OCI-LY7 (cell line): ENCODE measurements at places on chromosomes 5 and 9. TPM values are rescaled to one million over a fixed set of nuclear protein-coding genes. Genes with fewer than 3 reads are reported as not detected.

- DNase-seq = no peak
Measured at GRCh38 chr5:35218981-35219380, 11.3 kb downstream of the PRLR start.

- DNase-seq = peak; percentile 85
Measured at GRCh38 chr5:58491216-58491892, at the start of gene GAPT. Gene GAPT, plus strand, starts transcription at chr5:58491435. Its CDS starts 3,102 bp downstream, at chr5:58494537.

- DNase-seq = no peak
Measured at GRCh38 chr5:38529955-38530646, 26.3 kb downstream of the LIFR start.

DNA sequence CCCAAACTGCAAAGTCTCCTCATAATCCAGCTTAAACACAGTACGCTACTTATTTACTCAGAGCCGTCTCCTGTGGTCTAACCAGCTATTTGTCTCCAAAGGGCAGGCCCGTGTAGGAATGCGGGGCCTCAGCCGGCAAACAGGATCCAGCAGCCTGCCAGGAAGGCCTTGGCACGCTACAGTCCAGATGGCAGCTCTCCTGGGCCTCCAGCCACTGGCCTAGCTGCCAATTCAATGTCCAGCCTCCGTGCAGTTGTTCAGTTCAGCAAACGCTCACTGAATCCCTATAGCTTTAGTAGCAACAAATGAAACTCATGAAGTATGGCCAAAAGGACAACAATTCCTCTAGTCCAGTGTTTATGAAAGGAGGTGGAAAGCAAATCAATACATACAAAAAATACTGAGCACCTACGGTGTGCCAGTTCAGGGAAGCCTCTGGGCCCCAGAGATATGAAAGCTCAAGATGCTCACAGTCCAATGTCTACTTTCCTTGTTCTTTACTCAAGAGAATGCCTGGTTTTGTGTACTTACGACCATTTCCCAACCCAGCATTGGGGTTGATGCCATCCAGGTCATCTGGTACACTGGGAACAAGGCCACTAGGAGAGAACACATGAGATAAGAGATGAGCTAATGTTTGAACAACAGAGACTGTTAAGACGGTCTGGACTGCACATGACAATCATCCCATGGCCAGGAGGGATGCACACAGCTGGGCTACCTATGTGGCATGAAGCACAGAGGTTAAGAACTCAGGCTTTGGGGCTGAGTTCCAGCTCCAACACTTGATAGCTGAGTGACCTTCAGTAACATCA lies 8.3 kb downstream of the CDK5RAP2 start:
- no peak for DNase-seq

- no peak for DNase-seq
Measured at GRCh38 chr9:129398101-129398960, 220.3 kb upstream of the IER5L start.

GRCh38 chr5:174352681-174353080 lies 307.2 kb downstream of the NSG2 start:
- DNase-seq = no peak

DNA sequence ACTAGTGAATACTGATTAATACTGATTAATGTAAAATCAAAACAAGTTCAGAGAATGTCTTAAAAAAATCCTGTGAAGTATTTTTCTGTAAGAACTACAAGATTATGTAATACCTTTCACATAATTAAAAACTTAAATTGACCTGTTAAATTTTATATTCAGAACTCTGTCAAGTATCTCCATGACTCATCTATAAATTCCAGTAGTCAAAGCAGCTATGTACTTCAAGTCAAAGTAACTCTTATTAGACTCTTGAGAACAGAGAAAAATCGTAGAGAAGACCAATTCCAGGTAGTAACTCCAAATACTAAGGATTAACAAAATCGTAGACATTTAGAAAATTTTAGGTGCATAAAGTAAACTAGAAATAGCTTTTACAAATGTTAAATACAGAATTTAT lies 77.1 kb downstream of the HOMER1 start:
- DNase-seq = no peak

- no peak for DNase-seq
Measured at GRCh38 chr9:7762600-7762999, 37.0 kb downstream of the DMAC1 start.

- no peak for DNase-seq
Measured at GRCh38 chr5:114243972-114244317, 117.9 kb upstream of the KCNN2 start.

GRCh38 chr5:180491496-180491895 lies 2.7 kb upstream of the CNOT6 start:
- no peak for DNase-seq

DNA sequence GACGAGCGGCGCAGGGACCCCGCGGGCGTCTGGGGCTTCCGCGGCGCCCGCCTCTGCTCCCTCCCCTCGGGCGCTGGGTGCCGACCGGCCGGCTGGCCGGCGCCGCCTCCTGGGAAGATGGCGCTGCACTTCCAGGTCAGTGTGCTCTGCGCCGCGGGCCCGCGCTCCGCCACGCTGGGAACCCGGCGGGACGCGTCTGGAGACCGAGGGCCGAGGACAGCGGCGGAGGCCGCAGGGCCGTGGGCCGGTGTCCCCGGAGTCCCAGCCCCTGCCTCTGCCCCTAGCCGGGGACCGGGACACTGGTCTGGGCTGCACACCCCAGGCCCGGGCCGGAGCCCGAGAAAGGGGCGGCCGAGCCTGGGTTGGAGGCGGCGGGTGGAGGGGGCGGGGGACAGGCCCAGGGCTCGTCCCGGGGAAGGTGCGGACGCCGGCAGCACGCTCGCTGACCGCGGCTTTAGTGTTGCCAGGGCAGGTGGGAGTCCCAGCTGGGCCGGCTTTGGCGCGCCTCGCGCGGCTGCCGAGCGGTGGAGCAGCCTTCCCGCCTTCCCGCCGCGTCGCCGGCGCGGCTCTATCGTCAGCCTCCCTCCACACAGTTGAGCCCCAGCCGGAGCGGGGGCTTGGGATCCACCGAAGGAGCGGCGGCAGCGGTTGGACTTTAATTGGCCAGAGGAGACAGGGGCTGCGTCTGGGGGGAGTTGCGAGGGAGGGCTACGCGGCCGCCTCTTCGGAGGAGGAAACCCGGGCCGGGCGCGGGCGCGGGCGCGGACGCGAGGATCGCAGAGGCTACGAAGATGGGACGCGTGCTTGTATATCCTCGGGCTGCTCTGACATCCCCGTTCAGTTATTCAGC lies at the start of gene RANBP17:
TSS of gene RANBP17 (plus strand) at position 102 of the 850 bp plus-strand sequence.
- no peak for DNase-seq

DNA sequence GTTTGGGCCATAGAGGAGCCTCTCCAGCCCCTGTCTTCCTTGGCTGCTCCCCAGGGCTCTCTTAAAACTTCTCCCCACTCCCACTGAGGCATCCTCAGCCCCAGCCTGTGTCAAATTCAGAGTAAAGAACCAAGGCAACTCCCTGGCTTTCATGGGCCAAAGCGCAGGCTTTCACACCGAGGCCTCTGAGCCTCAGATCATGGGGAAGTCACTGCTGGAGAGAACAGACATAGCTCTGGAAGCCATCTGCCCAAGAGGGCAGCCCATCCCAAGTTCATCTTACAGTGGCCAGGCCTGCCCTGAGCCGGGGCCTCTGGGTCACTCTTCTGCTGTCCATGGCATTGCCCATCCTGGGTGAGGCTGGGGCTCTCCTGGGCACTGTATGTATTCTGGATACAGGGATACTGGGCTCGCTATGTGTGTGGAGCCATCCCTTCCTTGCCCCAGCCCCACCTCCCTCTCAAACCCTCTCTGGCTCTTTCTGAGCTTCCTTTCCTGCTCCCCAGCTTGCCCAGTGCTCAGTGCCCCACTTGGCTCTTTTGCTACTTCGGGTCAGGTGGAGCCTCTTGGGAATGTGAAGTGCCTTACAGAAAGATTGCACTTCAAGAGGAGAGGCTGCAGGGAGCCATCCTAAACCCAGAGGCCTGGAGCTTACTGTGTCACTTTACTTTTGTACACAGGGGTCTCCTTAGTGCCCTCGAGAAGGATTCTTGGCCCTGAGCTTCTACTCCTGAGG lies 33.0 kb downstream of the TGFBI start:
- DNase-seq = no peak

Gene AQP7
- 1.4 and 2.2 TPM in 2 replicates for total RNA-seq

Gene ANKRD34B
- total RNA-seq = not detected in 2 replicates

Gene EQTN
- not detected in 2 replicates for total RNA-seq

Gene OR13C3
- total RNA-seq = not detected in 2 replicates
